ENCODE measurements at places on chromosomes 16 and 17.

DNA sequence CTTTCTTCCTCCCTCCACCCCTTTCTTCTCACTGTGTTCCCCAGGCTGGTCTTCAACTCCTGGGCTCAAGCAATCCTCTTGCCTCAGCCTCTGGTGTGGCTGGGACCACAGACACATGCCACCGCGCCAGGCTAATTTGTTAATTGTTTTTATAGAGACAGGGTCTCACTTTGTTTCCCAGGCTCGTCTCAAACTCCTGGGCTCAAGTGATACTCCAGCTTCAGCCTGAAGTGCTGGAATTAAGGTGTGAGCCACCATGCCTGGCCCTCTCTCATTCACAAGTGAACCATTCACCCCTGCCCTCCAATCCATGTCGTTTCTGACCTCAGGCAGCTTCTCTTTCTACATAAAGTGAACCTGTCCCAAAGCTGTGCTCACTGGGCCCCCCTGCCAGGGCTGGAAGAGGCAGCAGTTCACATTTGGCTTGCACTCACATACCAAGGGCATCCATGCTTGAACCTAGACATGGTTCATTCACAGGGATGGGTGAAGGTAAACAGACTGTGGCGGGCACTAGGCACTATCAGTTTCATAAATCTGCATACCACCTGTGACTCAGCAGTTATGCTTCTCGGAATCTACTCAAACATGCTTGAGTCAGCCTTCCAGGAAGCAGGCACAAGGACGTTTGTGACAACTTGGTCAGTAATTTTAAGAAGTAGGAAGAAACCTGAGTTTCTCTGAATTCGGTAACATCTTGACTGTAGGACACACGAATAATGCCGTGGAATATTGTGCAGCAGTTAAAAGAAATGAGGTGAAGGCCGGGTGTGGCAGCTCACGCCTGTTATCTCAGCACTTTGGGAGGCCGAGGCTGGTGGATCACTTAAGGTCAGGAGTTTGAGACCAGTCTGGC lies 6.0 kb upstream of the RNF213 start:
- DNase-seq = peak; percentile 54

- peak; percentile 62 for DNase-seq
Observed at GRCh38 chr17:72388765-72389473, 268.1 kb downstream of the SOX9 start.

DNA sequence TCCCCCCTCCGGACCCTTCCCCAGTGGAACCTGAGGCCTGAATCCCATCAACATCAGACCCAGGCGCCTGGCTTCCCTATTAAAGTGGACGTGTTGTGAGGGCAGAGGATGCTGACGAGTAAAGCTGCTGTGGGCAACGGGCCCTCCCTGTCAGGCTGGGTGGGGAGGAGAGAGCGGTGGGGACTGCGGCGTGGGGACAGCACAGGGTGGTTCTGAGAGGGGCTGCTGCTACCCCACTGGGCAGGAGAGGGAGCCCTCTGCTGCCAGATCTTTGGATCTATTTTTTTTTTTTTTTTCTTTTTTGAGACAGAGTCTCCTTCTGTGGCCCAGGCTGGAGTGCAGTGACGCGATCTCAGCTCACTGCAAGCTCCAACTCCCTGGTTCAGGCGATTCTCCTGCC lies 5.9 kb downstream of the CA5A start:
- DNase-seq = no peak

DNA sequence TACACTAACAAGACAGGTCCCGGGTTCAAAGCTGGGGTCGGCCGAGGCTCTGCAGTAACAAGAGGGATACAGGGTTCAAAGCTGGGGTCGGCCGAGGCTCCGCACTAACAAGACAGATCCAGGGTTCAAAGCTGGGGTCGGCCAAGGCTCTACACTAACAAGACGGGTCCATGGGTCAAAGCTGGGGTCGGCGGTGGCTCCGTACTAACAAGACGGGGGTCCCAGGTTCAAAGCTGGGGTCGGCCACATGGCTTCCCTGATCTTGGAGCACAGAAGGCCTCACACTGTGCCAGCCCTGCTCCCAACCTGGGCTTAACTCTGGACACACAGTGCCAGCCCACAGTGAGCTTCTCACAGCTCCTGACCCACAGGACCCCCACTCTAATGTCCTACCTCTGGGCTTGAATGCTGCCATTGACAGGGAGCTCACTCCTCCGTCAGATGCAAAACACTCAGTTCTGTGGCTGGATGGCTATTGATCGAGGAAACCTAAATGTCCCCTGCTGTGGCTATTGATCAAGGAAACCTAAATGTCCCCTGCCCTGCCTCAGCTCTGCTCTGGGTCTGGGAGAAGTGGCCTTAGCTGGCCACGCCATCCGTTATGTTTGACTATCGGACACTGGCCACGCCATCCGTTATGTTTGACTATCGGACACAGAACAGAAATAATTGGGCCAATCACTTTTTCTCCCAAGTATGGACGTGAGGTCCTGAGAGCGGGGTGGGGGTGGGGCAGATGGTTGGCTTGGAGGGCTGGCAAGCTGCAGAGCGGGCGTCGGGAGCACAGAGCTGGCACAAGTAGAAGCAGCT lies 54.6 kb upstream of the DOC2B start:
- DNase-seq = no peak

DNA sequence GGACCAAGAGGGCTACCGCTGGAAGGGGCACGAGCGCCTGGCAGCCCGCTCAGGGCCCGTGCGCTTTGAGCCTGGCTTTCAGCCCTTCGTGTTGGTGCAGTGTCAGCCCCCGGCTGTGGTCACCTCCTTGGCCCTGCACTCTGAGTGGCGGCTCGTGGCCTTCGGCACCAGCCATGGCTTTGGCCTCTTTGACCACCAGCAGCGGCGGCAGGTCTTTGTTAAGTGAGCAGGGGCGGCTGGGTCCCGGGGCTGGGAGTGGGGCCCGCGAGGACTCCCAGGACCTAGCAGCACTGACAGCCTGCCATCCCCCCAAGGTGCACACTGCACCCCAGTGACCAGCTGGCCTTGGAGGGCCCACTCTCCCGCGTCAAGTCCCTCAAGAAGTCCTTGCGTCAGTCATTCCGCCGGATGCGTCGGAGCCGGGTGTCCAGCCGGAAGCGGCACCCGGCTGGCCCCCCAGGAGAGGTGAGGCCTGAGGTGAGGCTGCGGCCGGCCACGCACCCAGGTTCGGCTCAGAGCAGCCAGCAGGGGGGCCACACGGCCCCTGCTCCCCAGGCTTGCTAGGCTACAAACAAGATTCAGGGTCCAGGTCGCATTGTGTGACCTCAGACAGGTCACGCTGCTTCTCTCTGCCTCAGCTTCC lies 17.4 kb upstream of the MYO15B start:
- DNase-seq = no peak
